ENCODE measurements at places on chromosomes 7 and 10. TPM values are rescaled to one million over a fixed set of nuclear protein-coding genes. Genes with fewer than 3 reads are reported as not detected.

- H3K4me1 ChIP-seq = no peaks in the 10 kb centered on the region
- no peaks in the 10 kb centered on the region for H3K27me3 ChIP-seq
- DNase-seq = no peak
- H3K4me3 ChIP-seq = no peak overlapping the region
- H3K27ac ChIP-seq = no peak overlapping the region
- no peaks in the 10 kb centered on the region for H3K36me3 ChIP-seq
These were observed 36.5 kb downstream of the COA1 start for GRCh38 chr7:43692582-43693373.

Gene AQP1
- polyA plus RNA-seq = 19.1 TPM

Gene TRIL
- polyA plus RNA-seq = 0.23 TPM

Gene CCM2
- 46.6 TPM for polyA plus RNA-seq
